ENCODE measurements at places on chromosomes 5 and 9. TPM values are rescaled to one million over a fixed set of nuclear protein-coding genes. Genes with fewer than 3 reads are reported as not detected.
A peak's percentile ranks its signal among the peaks of the same experiment; 100 is the strongest.

The ALDH7A1 gene
- 85.9 TPM for total RNA-seq

The AJM1 gene
- total RNA-seq, result 15.3 TPM

- H3K4me3 ChIP-seq, result no peak overlapping the region
- no peak overlapping the region for H3K27ac ChIP-seq
- peaks cover 2% of the 10 kb centered on the region for H3K27me3 ChIP-seq
- DNase-seq, result no peak
- peaks cover 4% of the 10 kb centered on the region for H3K36me3 ChIP-seq
Measured at GRCh38 chr9:489198-490197, 274.8 kb downstream of the DOCK8 start.

- no peak overlapping the region for H3K4me3 ChIP-seq
- DNase-seq, result no peak
- H3K4me1 ChIP-seq, result peaks cover 24% of the 10 kb centered on the region
- H3K27me3 ChIP-seq, result peaks cover 2% of the 10 kb centered on the region
Measured at GRCh38 chr5:142512043-142513042, 173.5 kb downstream of the FGF1 start.

- no peak overlapping the region for H3K27ac ChIP-seq
- peaks cover 5% of the 10 kb centered on the region for H3K4me1 ChIP-seq
- H3K4me3 ChIP-seq, result no peak overlapping the region
Measured at GRCh38 chr5:14038341-14038959, 94.0 kb upstream of the DNAH5 start.

DNA sequence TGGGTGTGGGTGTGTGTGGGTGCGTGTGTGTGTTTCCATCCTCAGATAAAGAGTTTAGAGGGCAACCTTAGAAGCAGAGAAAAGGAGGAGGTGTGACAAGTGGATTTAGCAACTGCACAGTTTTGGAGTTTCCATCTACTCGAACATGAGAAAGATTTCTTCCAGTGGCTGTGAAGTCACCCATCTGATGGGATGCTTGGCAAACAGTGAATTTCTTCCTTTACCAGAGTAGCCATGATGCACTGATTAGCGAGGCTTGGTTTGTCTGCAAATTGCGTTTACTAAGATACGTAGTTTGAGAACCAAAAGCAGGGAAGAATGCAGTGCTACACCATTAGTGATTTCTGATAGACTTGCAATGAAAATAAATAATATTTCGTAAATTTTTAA is 791 bp upstream of the STARD4 start:
- peak overlapping the region; percentile 100 for H3K4me3 ChIP-seq
- H3K4me1 ChIP-seq, result peaks cover 26% of the 10 kb centered on the region
- no peaks in the 10 kb centered on the region for H3K36me3 ChIP-seq

DNA sequence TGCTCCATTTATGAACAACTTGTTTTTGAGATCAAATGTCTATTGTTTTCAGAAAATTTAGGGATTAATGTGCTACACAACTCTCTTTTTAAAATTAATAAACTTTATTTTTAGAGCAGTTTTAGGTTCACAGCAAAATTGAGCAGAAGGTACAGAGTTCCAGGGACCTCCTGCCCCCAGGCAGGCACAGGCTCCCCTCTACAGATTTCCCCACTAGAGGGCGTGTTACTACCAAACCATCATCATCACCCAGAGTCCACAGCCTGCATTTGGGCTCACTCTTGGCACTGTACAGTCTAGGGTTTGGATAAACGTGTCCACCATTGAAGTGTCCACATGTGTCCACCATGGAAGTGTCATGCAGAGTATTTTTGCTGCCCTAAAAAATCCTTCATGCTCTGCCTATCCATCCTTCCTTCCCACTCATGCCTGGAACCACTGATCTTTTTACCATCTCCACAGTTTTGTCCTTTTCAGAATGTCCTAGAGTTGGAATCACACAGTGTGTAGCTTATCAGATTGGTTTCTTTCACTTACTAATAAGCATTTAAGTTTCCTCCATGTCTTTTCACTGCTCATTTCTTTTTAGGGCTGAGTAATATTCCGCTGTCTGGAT is 61.7 kb downstream of the MRPL36 start:
- no peak for DNase-seq
- no peak overlapping the region for H3K27ac ChIP-seq
- peaks cover 3% of the 10 kb centered on the region for H3K27me3 ChIP-seq

- no peak overlapping the region for H3K4me3 ChIP-seq
- H3K36me3 ChIP-seq, result peaks cover 10% of the 10 kb centered on the region
- DNase-seq, result no peak
- H3K27ac ChIP-seq, result no peak overlapping the region
- no peaks in the 10 kb centered on the region for H3K27me3 ChIP-seq
Measured at GRCh38 chr5:80134876-80135275, 99.7 kb downstream of the THBS4 start.

- peak overlapping the region; percentile 94 for H3K4me3 ChIP-seq
- peaks cover 28% of the 10 kb centered on the region for H3K4me1 ChIP-seq
- peaks cover 14% of the 10 kb centered on the region for H3K27me3 ChIP-seq
- H3K27ac ChIP-seq, result peak overlapping the region; percentile 96
Measured at GRCh38 chr5:32173267-32174010, 680 bp downstream of the GOLPH3 start.

DNA sequence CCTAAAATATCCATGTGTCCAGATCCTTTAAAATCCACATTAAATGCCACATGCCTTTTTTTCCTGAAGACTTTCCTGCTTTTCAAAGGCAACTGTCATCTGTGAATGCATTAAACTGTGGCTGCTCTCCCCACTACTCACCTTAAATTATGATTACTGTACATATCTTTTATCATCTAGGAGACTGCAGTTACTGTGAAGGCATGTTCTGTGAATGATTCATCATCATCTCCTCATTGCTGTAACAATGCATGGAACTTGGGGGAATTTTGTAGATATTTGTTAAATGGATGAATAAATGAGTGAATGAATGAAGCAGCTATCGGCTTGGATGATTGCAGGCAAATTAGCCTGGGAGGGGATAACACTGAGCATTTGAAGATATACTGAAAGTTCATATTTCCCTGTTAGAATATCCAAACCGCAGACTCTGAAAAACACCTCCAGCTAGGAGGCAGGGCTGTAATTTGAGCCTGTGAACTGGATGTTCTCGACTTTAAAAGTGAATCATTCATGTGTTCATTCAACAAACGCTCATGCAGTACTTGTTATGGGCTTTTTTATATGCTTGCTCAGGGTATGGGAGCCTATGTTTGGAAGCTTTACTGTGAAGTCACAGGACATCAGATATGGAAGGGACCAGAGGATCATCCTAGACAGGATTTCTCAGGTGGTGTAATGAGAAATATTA is 519.2 kb downstream of the KIF4B start:
- no peak overlapping the region for H3K27ac ChIP-seq
- H3K4me3 ChIP-seq, result no peak overlapping the region

All from glutamatergic neuron (in vitro differentiated cells).